ENCODE measurements at places on chromosomes 1 and 21.

DNA sequence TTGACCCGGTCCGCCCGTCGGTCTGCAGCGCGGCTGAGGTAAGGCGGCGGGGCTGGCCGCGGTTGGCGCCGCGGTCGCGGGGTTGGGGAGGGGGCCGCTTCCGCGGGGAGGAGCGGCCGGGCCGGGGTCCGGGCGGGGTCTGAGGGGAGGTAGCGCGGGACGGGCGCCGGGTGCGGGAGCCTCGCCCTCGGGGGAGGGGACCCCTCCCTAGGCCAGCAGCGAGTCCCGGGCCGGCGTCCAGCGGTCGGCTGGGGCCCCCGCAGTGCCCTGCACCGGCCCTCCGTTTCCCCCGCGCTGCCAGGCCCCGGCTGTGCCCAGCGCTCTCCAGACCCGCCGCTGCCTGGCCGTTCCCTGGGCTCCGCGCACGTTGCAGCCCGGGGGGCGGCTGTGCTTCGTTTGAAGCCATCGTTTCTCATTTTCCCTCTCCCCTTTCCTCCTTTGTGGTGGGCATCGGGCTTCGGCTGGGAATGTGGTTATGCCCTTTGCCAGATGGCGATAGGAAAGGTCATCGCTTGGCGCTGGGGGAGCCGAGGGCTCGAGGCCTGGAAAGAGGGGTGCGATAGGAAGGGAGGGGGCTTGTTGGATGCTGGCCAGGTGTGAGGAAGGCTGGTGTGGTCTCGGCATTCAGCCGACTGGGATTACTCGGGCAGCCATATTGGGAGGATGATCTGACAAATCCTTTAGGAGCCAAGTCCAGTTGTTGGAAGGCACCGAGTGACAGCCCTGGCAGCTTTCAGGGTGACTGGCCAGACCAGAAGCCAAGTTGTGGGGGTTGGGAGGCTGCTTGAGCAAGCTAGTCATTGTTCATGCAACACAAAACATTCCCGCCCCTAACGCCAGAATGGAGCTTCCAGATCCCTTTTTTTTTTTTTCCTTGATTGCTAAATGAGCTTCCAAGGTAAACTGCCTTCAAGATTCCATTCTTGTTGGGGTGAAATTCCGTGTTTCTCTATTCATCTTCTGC is 753 bp downstream of the KIF1B start:
- DNase-seq: no peak

DNA sequence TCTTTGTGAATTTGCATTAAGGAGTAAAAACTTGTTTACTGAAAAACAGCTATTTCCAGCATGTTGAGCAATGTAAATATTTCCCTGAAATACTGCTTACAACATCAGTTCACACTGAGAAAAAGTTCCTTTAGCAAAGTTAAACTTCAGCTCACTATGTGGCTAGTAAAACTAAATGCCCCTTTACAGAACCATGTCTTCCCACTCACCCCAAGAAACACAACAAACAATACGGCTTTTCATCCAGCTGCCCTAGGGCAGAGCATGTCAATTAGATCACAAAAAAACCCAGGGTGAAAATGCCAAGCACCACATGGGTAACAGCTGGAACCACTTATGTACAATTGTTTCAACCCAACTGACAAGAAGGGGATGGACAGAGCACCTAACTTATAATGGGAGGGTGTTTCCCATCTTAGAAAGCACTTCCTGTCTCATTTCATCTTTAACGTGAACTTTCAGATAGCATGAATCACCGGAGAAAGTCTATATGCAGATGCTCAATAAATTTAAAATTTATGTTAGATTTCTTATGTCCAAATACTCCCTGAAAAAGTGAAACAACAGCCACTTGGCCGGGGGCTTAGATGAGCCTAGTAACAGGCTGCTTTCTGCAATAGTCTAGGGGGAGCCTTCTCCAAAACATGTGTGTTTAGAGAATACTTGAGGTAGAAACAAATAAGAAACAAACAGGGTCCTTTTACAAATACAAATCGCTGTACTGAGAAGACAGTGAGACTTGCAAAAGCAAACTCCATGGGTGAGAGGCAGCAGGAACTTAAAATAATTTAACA is 6.6 kb downstream of the NID1 start:
- no peak for DNase-seq

DNA sequence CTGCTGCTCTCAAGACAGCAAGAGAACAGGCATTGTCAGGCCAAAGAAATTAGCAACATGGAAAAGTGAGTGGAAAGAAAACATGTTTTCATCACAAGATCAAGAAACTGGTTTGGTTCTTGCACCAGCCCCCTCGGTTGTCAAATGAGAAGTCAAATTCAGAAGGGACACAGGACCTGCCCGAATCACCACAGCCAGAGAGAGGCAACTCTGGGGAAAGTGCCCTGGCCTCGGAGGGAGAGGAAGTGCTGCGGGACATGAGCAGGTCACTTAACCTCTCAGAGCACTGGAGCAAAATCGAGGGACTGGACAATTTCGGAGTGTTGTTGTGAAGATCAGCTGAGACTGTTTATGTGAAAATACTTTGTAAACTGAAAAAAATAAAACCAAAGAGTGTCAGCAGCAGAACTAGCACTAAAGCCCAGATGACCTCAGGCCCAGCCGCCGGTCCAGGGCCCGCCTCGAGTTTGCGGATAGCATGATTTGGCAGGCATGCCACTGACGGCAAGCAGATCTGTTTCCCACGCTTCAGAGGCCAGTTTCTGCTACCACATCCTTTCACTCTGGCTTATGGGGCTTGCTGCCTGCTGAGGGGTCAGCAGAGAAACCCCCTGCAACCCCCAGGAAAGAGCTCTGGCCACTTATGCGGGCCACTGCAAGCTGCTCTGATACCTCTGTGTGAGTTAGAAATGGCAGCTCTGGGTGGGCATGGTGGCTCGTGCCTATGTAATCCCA is 32.1 kb downstream of the CD247 start:
- no peak for DNase-seq

- DNase-seq: no peak
Observed at GRCh38 chr1:20061866-20062265, 8.1 kb upstream of the PLA2G5 start.

GRCh38 chr21:24148461-24148860 is 1458.8 kb downstream of the MRPL39 start:
- no peak for DNase-seq

DNA sequence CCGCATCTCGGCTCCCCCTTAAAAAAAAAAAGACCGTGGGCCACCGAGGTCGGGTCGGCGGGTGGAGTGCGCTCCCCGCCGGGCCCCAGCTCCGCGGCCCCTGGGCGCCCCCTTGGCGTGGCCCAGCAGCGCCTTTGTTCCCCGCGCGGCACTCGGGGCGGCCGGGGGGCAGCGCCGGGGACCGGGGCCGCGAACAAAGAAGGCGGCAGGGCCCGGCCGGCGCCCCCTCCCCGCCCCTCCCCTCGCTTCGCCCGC is 571 bp downstream of the MARCKSL1 start:
- DNase-seq: no peak

- no peak for DNase-seq
Observed at GRCh38 chr1:9293533-9294404, 1.1 kb downstream of the SPSB1 start.

DNA sequence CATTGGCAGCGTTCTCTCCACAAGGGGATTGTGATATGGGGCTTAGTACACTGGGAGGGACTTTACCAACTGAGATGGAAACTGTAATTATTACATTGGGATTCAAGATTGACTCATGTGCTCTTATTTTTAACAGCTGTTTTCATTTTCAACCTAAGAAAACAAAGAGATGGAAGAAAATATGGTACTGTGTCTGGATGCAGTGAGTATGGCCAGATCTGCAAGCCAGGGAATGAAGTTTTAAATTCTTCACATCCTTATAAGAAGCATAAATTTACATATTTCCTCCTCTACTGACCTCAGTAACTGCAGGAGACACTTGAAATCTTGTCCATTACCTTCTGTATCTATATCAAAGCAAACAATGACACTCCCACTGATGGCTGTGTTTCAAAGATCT is 81.5 kb upstream of the EDEM3 start:
- DNase-seq: no peak

- DNase-seq: no peak
Observed at GRCh38 chr1:154476791-154477190, 25.2 kb upstream of the TDRD10 start.

DNA sequence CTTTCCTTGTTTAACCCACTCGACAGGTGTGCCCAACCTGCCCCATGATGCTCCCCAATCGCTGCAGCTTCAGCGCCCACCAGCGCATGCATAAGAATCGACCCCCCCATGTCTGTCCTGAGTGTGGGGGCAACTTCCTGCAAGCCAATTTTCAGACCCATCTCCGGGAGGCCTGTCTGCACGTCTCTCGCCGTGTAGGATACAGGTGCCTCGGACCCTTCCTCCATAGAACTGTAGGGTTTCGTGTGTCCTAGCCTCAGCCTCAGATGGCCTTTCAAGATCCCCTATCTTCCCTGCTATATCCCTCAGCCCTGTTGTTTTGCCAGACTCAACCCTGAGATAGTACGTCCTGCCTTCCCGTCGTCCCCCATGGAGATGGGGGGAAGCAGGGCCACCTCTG is 6.4 kb downstream of the ZNF687 start:
- no peak for DNase-seq

DNA sequence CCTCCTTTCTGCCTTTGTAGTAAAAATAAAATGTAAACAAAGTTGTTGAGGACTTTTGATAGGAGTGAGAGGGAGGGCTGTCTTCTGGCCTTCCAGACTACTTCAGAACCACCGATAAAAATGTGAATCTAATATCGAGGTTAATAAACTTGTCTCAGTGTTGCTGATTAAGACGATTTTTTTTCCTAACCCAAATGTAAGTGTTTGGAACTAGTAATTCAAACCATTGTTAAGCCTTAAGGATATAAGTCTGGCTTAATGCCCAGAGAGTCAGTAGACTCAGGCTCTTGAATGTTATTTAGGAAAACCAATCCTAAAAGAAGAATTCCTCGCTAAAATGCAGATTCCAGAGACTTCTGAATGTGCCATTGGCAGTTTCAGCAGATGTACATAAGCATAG is 356.9 kb downstream of the SIPA1L2 start:
- DNase-seq: no peak
